ENCODE measurements at places on chromosomes 4 and X. TPM values are rescaled to one million over a fixed set of nuclear protein-coding genes. Genes with fewer than 3 reads are reported as not detected.

The HHIP gene
- not detected for total RNA-seq

The PCDH18 gene
- total RNA-seq = 3.4 TPM

The POU4F2 gene
- not detected for total RNA-seq

The UGT8 gene
- not detected for total RNA-seq

The UVSSA gene
- 5.9 TPM for total RNA-seq

GRCh38 chr4:7167706-7168105, 24.6 kb upstream of the SORCS2 start:
- DNase-seq = no peak

DNA sequence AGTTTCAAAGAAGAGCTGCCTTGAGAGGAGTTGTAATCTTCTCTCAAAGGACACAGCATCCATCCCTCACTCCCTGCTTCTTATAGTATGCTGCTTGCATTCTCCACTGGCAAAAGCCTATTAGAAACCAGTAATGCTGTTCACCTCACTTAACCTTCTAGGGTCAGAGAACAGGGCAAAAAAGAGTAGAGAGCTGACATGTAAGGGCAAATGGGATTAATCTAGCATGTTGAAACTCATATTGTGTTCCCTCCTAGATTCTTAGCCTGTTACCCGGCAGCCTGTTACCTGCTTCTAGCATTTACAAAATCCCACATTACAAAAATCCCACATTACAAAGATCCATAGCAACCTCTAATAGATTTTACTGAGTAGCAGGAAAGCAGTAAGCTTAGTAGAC, 244.7 kb downstream of the SLC7A11 start:
- no peak for DNase-seq

DNA sequence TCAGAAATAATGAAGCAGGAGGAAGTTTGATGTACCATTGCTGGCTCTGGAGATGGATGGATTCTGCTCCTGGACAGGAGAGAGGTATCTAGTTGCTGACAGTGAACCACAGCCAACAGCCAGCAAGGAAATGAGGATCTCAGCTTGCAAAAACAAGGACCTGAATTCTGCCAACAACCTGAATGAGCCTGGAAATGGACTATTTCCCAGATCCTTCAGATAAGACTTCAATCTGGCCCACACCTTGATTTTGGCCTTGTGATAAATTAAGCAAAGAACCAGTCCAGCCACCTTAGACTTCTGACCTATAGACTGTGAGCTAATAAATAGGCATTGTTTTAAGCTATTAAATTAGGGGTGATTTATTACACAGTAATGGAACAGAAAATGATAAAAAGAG, 220.3 kb downstream of the ADAMTS3 start:
- DNase-seq = no peak

DNA sequence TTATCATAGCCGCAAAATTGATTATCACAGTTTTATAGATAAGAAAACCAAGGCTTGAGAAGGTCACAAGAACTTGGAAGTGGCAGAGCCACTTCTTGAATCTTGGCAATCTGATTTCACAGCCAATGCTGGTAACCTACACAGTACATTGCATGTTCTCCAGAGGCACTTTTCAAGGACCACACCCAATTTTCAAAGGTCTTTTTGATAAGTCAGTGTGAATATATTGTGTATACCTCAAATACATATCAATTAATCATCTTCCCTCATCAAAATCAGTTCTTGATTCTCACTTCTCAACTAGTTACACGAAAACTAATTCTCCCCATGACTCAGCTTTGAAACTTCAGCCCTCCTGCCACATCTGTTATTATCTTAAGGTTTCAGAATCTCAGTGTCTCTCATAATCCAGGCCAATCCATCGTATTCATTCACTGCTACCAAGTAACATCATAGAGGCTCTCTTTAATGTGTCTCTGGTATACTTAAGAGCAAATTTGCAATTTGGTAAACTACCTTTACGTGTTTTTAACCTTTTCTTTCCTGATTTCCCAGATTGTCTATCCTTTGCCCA, 16.8 kb downstream of the CAMK2D start:
- DNase-seq = no peak

- no peak for DNase-seq
These were observed 5.4 kb upstream of the RS1 start for GRCh38 chrX:18677161-18677869.

GRCh38 chrX:38277136-38277535, 50.2 kb downstream of the RPGR start:
- no peak for DNase-seq

DNA sequence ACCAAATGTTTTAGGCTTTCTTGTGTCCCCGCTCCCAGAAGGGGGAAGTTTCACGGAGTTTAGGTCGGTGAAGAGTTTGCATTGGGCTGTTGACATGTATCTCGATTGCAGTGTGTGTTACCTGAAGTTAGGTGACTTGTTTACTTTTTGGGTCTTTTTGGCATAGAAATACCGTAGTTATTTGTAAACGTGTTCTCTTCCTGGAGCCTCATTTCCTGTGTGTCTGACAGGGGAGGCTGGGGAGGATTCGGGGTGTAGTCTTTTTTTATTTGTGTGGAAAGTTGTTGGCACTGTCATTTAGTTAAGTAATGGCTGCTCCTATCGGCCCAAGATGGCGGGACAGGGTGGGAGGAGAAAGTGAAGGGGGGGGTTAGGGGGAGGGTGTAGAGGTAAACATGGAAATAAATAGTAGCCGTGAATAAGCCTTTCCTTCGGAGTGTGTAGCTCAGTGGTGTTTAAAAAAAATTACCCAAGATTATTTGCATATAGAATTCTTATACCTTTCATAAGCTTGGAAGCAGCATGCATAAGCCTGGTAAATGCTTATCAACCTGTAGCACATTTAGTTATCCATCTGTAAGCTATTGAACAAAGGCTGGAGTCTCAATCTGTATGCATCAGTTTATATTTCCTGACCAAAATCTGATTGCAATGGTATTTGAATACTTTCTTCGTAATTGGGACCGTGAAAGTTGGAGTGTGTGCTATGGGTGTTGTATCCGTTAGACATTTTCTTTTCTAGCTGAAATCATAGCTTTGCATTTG, 1.6 kb downstream of the KDM6A start:
- DNase-seq = no peak

DNA sequence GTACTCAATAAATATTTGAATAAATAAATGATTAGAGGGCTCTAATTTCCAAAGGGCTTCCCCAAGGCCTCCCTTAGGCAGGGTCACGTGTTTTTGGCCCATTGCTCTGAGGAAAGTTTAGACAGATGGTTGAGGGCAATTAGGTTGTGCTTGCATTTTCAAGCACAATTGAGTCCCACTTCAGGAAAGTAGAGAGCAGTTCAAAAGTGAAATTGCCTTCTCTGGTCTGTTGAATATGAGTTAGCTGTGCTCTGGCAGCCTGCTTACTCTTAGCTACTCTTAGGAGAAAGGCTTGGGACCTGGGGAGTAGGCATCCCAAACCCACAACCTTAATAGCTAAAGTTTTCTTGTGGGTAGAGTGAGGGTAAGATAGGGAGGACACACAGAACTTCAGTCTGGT, 9.0 kb upstream of the DRP2 start:
- DNase-seq = no peak

GRCh38 chrX:41110801-41111625, 25.8 kb downstream of the USP9X start:
- no peak for DNase-seq

DNA sequence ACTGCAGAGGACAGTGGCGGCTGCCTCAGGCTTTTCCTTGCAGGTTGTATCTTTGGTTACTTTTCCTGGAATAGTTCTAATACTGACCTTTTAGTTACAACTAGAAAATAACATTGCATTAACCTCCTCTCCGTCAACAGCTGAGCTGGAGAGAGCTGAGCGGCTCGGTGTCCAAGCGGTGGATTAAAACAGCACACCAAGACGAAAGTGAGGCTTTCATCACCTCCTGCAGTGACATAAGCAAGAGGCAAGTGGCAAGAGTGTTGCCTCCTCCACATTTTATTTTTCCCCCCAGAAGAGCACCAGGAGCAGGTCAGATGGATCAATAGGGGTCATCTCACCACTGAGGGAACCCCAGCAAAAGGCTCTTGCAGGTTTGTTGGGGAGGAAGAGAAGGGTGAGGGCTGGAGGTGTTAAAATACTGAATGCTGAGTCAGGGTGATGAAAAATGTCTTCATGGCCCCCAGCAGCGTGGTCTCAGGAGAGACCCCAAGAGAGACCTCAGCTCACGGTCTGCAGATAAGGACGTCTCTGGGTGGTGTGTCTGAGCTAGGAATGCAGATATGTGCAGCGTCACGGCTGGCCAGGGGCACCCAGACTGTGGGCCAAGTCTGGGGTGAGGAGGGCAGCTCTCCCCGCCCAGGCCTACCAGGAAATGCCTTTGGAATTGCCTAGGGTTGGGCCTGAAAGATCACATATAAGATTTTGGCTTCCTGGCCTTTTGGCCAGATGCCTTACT, 50.3 kb downstream of the CASP3 start:
- DNase-seq = no peak

GRCh38 chrX:110964786-110965185, 131.2 kb upstream of the PAK3 start:
- no peak for DNase-seq

GRCh38 chr4:3369781-3370674, 71.7 kb upstream of the HGFAC start:
- peak; percentile 66 for DNase-seq

DNA sequence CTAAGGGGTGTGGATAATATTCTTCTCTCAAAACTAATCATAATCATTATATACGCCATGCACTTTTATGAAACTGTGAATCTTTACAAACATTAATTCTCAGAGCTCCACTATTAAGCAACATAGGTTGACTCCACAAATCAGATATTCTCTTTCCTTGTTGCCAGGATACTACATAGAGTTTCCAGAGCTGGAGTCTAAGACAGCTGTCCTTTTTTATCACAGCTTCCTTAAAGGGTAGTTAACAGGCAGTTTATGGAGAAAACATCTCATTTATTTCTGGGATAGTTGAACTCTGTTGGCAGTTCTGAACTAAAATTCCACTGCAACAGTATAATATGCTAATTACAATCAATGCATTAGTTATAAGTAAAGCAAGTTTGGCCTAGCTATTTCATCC, 152.1 kb upstream of the PPP1R2C start:
- DNase-seq = no peak

- no peak for DNase-seq
These were observed 94.0 kb upstream of the HPF1 start for GRCh38 chr4:169851750-169852149.

DNA sequence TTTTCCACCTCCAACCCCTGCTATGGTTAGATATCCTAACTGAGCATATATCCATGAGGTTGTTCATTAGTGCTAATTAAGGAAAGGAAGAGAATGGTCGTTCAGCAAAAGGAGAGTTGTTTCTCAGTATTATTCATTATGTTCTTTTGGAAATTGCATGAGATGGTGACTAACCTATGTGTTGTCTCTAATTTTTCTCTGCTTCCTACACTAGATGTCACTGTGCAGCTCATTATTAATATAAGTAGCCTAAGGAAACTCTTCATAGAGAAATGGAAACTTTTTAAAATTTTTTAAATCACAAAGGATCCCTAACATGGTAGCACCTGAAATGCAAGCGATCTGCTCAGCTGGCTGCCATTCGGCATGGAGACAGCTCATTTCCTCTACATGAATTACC, 67.7 kb upstream of the FAM9A start:
- DNase-seq = no peak

- DNase-seq = no peak
These were observed 175.4 kb downstream of the NPFFR2 start for GRCh38 chr4:72207196-72207595.

Measured in left ventricle myocardium inferior (tissue), 1 donor.